GM23248 (cell line): ENCODE measurements at places on chromosomes 4 and X.

GRCh38 chrX:67574696-67575095, 30.9 kb downstream of the AR start:
- DNase-seq: no peak

DNA sequence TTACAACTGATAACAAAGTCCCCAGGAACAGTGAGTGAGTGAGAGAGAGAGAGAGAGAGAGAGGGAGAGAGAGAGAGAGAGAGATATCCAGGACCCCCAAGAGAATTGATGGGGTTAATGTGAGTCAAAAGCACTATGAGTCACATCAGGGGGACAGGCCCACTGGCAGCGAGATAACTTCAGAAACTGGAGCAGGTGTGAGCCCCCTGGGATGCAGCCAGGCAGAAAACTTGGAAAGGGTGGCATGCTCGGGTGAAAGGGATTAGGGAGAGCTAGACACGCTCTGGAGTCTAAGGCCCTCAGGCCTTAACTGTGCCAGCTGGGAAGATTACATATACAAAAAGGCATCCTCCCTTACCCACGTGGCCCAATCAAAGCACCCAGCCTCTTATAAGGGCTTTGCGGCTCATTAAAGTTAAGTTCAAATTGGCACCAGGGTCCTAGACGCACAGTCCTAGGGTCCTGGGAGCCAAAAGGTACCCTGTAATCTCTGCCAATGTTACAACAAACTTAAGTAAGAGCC, 841 bp downstream of the ACOT9 start:
- peak; percentile 83 for DNase-seq

DNA sequence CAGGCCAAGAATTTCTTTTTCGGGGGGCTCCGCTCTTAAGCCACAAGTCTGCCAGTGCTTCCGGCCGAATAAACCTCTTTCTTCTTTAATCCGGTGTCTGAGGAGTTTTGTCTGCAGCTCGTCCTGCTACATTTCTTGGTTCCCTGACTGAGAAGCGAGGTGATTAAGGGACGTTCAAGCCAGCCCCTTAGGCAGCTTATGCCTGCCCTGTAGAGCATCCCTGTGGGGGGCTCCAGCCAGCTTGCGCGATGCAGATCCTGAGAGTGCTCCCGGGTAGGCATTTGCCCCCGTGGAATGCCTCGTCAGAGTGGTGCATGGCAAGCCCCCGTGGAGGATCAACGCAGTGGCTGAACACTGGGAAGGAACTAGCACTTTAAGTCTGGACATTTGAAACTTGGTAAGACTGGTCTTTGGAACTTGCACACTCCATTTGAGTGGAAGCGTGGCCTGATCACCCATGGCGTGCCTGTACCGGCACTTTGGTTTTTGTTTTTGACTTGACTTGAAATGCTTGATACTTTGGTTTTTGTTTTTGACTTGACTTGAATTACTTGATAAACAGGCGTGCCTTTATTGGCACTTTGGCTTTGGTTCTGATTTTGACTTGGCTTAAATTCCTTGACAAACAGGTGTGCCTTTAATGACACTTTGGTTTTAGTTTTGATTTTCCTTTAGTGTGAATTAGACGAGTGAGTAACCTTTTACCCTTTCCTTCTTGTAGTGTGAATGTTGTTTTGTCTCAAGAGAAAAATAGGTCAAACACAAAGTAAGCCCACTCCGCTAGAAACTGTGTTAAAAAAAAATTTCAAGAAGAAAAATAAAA, 6.1 kb downstream of the ACOX3 start:
- no peak for DNase-seq

DNA sequence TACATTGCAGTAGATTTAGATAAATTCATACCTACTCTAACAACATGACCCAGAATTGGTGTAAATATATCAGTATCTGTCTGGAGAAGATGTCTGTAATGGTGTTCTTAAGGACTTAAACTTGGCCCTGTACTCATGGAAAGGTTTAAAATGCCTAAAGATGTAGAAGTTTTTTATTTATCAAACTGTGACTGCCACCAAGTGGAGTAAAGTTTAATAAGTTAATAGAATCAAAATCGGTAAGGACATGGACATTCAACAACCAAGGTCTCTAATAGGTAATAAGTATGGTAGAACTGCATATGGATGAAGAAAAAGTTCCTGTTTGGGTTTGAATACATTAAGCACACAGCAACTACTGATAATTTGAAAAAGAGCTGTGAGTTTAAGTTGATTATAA, 474.0 kb upstream of the NDST3 start:
- no peak for DNase-seq

DNA sequence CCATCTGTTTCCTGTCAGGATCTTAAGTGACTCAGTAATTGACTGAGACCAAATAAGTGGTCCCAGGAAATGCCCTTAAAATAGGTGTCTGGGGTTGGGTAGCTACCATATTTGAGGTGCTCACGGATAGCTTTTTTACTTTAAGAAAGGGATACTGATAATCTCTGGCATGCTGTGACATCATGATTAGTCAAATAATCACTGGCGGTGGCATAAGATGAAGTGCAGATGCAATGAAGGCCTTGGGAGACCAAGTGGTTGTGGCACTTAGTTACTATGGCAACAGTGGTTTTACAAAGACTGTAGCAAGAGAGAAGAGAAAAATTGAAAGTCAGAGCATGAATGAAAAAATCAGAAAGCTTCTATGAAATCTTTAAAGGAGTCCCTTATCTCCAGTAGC, 114.5 kb upstream of the SLIT2 start:
- peak; percentile 53 for DNase-seq

DNA sequence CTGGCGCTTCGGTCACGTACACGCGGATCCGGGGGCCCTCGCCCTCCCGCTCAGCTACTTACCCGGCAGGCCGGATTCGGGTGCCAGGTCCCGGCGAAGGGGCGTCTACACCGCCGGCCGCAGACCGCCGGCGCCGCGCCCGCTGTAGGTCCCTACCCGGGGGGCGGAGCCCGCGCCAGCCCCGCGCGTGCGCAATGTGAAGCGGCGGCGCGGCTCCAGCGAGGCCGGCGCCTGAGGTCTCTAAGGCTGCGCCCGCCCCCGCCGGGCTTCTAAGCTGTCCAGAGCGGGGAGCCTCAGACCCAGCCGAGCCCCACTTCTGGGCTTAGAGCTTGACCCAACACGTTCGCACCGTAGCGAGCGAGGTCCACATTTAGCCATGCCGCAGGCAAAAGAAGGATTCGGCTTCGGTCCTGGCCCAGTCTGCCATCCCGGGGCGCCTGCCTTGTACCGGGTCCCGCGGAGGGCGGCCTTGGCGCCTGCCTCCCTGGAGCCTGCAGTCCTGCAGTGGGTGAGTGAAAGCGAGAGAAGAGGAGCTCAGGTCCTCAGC, at the start of gene ZNF518B:
Gene ZNF518B, minus strand, starts transcription at position 172 of the 547 bp plus-strand sequence. CDS start 11,098 bp downstream, outside the sequence.
- peak; percentile 83 for DNase-seq

DNA sequence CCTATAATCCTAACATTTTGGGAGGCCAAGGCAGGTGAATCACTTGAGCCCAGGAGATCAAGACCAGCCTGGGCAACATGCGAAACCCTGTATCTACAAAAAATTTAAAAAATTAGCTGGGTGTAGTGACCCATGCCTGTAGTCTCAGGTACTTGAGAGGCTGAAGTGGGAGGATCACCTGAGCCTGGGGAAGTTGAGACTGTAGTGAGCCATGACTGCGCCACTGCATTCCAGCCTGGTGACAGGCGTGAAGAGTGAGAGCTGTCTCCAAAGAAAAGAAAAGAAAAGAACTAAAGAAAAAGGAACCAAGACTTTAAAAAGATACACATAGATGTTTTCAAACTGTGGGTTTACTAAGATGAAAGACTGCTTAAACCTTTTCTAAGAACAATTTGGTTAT, 129.0 kb downstream of the SPCS3 start:
- no peak for DNase-seq

- no peak for DNase-seq
Observed at GRCh38 chr4:122858705-122859104, 32.1 kb downstream of the FGF2 start.

- DNase-seq: peak; percentile 59
Observed at GRCh38 chr4:81565142-81565870, 93.6 kb upstream of the RASGEF1B start.

GRCh38 chr4:154189346-154189745, 302.3 kb downstream of the DCHS2 start:
- peak; percentile 83 for DNase-seq

GRCh38 chr4:40984051-40984450, 230.3 kb downstream of the APBB2 start:
- DNase-seq: no peak

GRCh38 chr4:178453057-178453456, 1010.8 kb upstream of the AGA start:
- DNase-seq: no peak

DNA sequence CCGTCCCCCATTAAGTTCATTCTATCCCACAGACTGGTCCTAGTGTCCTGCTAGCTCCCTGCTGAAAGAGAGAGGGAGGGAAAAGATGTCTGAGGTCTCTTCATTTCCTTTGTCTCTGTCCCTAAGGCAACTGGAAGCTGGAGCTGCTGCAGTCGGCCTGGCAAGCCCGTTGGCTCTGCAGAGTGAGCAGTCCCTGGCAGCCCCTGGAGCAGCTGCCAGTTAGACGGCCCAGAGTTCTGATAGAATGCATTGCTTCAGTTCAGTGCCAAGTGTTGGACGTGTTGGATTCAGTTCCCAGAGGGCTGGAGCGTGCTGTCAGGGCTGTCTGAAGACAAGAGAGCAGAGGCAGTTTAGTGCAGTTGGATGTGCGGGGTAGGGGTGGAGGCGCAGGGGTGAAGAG, 975 bp downstream of the KCNE5 start:
- DNase-seq: no peak

GRCh38 chr4:520683-521023, 21.6 kb downstream of the PIGG start:
- DNase-seq: no peak

DNA sequence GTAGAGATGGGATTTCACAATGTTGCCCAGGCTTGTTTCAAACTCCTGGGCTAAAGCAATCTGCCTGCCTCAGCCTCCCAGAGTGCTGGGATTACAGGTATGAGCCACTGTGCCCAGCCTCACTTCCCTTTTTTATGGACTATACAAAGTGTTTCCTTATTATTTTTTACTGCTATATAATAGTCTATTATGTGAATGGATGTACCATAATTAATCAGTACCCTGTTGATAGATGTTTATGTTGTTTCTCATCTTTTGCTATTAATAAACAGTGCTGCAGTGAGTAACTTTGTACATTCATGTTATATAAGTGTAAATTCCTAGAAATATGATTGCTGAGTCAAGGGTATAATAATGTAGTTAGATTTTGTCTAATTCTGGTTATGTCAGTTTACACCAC, 35.8 kb upstream of the LARP1B start:
- no peak for DNase-seq

- no peak for DNase-seq
Observed at GRCh38 chr4:124201636-124202035, 510.9 kb downstream of the ANKRD50 start.
